ENCODE measurements at places on chromosomes 7 and 10. TPM values are rescaled to one million over a fixed set of nuclear protein-coding genes. Genes with fewer than 3 reads are reported as not detected.

GRCh38 chr10:94192974-94193373 is 169.8 kb downstream of the NOC3L start:
- DNase-seq: no peak

DNA sequence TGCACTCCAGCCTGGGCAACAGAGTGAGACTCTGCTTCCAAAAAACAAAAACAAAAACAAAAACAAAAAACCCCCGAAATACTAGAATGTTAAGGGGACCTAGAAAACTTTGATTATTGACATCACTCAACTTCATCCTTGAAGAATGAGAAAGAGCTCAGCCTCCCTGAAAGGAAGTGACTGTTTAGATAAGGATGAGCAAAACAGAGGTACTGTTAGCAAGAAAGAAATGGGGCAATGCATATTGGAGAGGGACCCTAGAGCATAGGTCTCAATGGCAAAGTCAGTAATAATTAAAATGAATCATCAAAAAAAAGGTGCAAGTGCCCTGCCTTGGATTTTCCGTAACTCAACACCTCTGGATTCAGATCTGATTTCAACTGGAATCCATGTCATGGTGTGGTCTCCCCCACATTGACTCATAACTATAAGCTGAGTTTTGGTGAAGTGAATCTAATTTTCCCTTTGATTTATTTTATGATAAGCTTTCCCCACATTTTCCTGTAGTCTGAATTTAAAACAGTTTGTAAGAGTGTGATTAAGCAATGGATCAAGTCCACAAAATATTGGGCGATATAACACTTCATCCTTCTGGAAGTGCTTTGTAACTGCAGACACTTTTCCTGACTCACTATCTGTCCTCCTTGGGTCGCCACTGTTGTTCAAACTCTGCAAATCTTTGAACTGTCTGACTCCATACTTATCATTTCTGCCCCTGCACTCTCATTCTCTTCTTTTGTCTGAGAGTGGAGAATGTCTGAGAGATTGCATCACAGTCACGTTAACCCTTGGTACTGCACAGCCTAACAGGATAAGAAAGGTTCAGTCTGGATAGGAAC is 224.8 kb upstream of the LYZL1 start:
- peak; percentile 87 for DNase-seq

GRCh38 chr10:17075533-17076359 is 53.9 kb downstream of the CUBN start:
- peak; percentile 96 for DNase-seq

GRCh38 chr7:73969991-73970390 is 58.0 kb upstream of the ELN start:
- DNase-seq: no peak

DNA sequence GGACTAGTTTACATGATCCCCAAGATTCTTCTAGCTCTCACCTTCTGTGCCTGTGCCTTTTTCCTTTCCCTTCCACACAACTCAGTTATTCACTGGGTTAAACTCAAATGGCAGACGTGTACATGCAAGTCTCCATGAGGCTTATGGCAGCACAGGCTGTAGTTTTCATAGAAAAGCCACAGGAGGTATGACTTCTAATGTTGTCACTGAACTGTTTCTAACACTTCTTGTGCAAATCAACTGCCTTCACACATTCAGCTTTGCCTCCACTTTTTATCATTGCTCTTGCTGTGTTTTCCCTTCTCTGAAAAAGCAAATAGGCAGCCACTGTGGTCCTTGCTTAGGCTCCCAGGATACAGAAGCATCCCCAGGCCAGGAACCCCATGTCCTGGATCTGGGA is 5.3 kb upstream of the GIMAP5 start:
- DNase-seq: no peak

DNA sequence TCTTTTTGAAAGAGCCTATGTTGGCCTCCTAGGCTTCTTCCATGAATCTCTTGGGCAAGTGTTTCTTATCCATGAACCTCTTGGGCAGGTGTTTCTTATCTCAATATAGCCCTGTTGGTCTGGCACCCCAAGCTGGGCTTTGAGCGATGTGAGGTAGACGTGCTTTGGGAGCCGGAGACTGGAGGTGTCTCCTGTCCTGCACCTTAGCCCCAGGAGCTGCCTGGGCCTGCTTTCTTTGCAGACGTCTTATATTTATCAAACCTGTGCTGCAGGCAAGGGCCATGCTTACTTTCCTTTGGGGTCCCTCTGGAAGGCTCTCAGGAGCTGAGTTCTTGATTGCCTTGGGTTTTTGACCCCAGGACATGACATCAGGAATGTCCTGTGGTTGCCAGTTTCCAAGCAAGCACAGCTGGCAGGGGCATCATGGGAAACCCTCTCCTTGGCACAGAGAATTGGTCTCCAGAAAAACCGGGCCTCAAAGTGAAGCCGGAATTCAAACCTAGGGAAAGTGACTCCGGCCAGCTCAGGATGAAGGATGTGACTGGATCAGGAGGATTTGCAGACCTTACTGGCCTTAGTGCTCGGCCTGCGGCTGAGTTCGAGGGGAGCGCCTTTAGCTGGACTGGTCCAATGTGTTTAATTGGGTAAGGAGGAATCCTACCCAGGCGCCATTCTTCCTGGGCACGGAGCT is 2.8 kb downstream of the JAKMIP3 start:
- no peak for DNase-seq

- no peak for DNase-seq
These were observed 154.6 kb upstream of the GDF10 start for GRCh38 chr10:47145290-47145934.

DNA sequence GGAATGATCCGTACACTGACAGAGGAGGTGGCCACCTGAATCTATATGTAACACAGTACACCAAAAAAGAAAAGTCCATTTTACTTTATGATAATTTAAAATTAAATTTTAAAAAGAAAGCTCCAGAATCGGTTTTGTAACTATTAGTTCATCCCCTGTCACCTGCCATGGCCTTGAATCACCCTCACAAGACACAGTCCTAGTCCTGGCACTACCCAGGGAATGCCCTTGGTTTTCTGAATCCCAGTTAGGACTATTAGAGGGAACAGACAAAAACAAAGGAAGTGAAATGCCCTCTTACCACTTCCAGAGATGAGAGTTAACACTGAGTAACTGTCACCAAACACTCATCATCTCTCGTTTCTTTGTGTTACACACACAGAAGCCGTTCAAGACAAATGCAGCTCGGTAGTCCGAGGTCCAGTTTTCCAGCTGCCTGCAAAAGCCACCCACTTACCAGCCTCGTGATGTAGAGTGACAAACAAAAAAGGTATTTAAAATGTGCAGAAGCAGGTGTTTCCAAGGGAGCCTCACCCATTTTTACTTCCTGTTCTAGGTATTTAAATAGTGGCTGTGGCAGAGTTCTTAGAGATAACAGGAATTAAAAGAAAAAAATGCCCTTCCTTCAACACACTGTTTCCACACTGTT is 6.1 kb downstream of the PTPRN2 start:
- DNase-seq: no peak

DNA sequence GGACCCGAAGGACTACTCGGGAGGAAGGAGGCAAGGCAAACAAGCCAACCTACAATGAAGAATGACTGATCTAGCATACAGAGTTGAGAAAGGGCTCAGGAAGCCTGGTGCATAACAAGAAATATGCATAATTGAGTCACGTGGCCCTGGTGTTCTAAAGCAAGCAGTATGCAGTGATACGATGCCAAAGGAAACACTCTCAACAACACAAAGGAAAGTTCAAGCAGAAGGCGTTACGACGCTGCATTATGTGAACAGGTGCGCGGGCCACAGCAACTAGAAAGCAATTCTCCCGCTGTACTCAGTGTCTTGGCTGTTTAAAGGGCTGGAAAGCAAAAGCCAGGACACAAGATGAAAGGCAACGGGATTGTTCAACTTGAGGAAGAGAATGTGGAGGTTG is 100.8 kb downstream of the PRTFDC1 start:
- peak; percentile 42 for DNase-seq

- DNase-seq: peak; percentile 64
These were observed 49.0 kb upstream of the ARHGAP12 start for GRCh38 chr10:31977440-31978155.

DNA sequence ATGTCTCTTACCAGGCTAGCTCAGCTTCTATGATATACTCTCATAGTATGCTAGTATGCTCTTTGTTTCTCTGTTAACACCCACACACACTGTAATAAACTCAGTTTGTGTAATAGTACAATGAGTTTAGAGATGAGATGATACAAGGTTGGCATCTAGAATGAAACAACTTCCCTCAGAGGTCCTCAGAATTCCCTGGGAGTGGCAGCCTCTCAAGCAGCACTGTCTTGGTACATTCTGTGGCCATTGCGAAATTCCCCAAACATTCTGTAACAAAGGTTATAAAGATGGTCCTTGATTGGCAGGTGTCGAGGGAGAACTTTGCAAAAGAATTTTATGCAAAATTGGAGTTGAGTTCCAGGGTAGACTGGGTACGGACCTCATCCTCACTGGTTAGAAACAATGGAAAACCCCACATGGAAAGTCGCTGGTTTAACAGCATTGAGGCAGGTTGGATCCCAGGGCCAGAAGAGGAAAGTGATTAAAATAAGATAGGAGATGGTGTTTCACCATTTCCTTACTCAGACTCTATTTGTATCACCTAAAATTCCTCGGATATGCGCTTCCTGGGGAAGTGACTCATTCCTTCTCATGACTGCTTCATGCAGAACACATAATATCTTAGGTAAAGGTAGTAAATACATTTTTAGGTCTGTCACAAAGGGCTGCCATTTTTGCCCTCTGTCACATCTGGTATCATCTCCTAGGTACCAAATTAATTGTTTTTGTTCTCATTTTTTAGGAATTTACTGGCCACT is 657.8 kb downstream of the SORCS1 start:
- no peak for DNase-seq

- peak; percentile 33 for DNase-seq
These were observed 74.6 kb downstream of the WAPL start for GRCh38 chr10:86446987-86447386.

DNA sequence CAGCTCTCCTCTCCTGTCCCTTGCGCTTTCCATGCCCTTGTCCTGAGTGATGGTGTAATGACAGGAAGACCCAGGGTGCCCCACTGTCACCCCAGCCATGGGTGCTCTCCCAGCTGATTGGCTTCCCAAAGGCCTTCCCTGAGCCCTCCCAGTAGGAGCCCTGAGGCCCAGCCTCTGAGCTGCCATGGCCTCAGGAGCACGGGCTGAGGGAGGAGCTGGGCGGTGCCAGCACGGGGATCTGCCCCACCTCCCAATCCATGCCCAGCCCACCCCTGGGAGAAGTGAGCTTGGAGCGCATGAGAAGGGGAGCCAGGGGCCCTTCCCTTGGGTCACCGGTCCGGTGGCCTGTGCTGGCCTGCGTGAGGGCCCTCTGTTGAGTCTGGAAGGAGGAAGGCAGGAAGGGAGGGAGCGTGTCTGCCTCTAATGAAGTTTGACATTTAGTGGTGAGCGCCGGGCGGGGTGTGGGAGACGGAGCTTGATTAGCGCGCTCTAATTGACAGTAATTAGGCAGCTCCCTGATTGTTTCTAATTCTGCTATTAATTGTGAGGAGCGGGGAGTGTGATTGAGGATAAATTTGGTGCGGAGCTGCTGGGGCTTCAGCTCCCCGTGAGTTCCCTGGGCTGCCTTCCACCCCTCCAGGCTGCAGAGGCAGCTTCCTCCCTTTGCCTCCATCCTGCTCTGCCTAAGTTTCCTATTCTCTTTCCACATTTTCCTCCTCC is 28.3 kb downstream of the GBX1 start:
- no peak for DNase-seq

DNA sequence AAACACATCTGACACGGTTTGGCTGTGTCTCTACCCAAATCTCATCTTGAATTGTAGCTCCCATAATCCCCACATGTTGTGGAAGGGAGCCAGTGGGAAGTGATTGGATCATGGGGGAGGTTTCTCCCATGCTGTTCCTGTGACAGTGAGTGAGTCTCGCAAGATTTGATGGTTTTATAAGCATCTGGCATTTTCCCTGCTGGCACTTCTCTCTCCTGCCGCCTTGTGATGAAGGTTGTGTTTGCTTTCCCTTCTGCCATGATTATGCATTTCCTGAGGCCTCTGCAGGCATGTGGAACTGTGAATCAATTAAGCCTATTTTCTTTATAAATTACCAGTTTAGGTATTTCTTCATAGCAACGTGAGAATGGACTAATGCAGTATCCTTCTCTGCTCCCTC is 5.9 kb upstream of the HTR5A start:
- no peak for DNase-seq

GRCh38 chr7:105707967-105708762 is 126.9 kb upstream of the EFCAB10 start:
- no peak for DNase-seq

- no peak for DNase-seq
These were observed 3.7 kb upstream of the C10orf105 start for GRCh38 chr10:71723311-71723710.

GRCh38 chr10:53403688-53404087 is 631.1 kb upstream of the MBL2 start:
- peak; percentile 77 for DNase-seq

GRCh38 chr7:140229591-140230515 is 53.1 kb upstream of the KDM7A start:
- DNase-seq: no peak

DNA sequence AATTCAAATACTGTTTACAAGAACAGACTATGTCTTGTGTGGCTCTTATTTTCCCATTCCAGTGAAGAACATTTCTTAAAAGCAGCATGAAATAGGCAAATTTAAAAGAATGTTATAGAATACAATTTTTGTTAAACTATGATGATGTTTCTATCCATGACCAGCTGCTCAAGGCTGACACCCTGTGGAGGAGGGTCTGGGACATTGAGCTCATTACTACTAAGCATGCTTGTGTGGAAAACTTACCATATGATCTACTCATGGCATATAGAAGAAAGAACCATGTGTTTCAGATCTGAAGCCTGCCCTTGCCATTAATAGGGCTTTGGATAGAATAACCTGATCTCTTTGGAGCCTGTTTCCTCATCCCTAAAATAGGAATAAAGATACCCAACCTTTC is 125.0 kb downstream of the FOXP2 start:
- peak; percentile 66 for DNase-seq

Gene HSPA14
- total RNA-seq: 7.4 TPM

Gene OR2A7
- total RNA-seq: 0.50 TPM

Gene TCAF2
- total RNA-seq: 1.5 TPM

Gene ZNF365
- total RNA-seq: 5.8 TPM

Gene TDRD1
- total RNA-seq: not detected

Gene PKD1L1
- total RNA-seq: under 0.01 TPM

Gene GTF2I
- total RNA-seq: 82.7 TPM

Gene EFCAB10
- total RNA-seq: not detected

Gene SFTPD
- not detected for total RNA-seq

Gene PRLHR
- not detected for total RNA-seq

Gene PLPP4
- total RNA-seq: 0.26 TPM
